Smooth muscle cell of the pulmonary artery (primary cell): ENCODE measurements at places on chromosomes 2 and 18. TPM values are rescaled to one million over a fixed set of nuclear protein-coding genes. Genes with fewer than 3 reads are reported as not detected.

FAM110C gene
- total RNA-seq: 0.07 and 1.1 TPM in 2 replicates

KLHL41 gene
- total RNA-seq: 0.56 and 0.72 TPM in 2 replicates

BIN1 gene
- 27.4 and 36.8 TPM in 2 replicates for total RNA-seq

ASAP2 gene
- 63.4 and 72.9 TPM in 2 replicates for total RNA-seq

STEAP3 gene
- total RNA-seq: 18.4 and 19.9 TPM in 2 replicates

RAD51AP2 gene
- 0.03 TPM in 1 of 2 replicates, not detected in the other for total RNA-seq

PIEZO2 gene
- total RNA-seq: 5.3 and 12.2 TPM in 2 replicates

TSPYL6 gene
- total RNA-seq: not detected in 2 replicates

ONECUT2 gene
- total RNA-seq: under 0.01 TPM in 1 of 2 replicates, not detected in the other

CFAP65 gene
- total RNA-seq: 0.03 TPM in 1 of 2 replicates, not detected in the other

SERPINE2 gene
- 1,946 and 2,691 TPM in 2 replicates for total RNA-seq

ASXL2 gene
- 10.1 and 19.4 TPM in 2 replicates for total RNA-seq

ACMSD gene
- not detected in 2 replicates for total RNA-seq

SS18 gene
- 113 and 124 TPM in 2 replicates for total RNA-seq

LOXHD1 gene
- not detected in 2 replicates for total RNA-seq

TANK gene
- total RNA-seq: 53.8 and 81.3 TPM in 2 replicates
